AG04450 (cell line): ENCODE measurements at places on chromosomes 5 and 9.
A peak's percentile ranks its signal among the peaks of the same experiment; 100 is the strongest.

DNA sequence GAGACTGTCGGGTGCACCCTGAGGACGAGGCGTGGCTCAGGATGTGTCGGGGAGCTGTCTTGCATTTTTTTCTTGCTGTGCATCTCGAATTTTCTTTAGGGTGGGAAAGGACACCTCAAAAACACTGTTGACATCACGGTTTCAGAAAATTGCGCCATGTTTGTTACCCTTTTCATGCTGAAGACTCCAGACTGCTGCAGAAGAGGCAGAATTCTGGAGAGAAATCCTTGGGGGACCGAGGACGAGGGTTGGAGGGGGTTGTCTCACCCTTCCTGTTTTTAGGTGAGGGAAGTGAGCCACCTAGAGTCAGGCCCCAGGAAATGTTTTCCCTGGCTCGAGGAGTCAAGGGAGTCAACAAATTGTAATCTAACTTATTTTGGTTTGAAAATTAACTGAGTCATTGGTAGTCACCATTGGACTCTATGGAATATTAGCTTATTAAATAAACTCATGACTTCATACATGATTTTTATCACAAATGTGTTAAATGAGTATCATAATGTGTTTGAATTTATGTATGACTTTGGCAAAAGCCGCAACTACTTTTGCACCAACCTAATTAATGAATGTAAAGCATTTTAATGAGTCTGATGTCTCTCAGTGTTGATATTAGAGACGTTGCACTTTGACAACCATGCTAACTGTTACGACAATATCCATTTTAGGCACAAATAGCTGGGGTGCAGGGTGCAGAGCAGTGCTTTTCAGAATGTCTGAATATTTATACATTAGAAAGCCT, 724 bp upstream of the LYSMD3 start:
- peak; percentile 52 for DNase-seq

GRCh38 chr5:68505917-68506860, 290.6 kb downstream of the PIK3R1 start:
- DNase-seq: no peak

- DNase-seq: no peak
Measured at GRCh38 chr5:101159006-101159405, 255.9 kb upstream of the ST8SIA4 start.

DNA sequence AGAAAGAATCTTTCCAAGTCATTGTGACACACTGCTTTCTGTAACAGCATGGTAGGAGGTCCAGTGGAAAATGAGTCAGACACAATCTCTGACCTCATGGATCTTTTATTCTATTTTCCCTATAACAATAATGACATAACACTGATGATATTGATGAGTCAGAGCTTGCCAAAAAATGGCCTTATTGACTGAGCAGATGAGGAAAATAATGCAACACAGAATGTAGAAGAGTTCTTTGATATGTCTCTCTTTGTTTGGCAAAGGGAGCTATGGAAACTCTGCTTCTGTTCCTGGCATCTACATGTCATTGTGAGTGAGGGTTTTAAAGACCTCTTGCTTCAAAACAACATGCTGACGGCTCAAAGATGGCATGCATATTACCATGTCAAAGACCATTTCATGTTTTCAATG, 443.1 kb upstream of the ZNF608 start:
- DNase-seq: no peak

GRCh38 chr9:12798066-12798770, 23.4 kb downstream of the LURAP1L start:
- DNase-seq: no peak

GRCh38 chr9:29393064-29393463, 1819.8 kb upstream of the C9orf72 start:
- no peak for DNase-seq

- DNase-seq: no peak
Measured at GRCh38 chr5:12174734-12175133, 270.5 kb upstream of the CTNND2 start.

- DNase-seq: no peak
Measured at GRCh38 chr9:78606001-78606379, 309.1 kb downstream of the PSAT1 start.

DNA sequence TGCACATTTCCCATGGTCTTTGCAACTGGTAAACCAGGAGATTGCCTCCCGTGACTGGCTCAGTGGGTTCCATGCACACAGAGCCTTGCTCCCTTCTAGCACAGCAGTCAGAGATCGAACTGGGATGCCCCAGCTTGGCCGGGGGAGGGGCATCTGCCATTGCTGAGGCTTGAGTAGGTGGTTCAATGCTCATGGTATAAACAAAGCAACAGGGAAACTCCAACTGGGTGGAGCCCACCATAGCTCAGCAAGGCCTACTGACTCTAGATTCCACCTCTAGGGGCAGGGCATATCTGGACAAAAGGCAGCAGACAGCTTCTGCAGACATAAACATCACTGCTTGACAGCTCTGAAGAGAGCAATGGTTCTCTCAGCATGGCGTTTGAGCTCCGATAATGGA, 67.0 kb upstream of the PPP1R2B start:
- no peak for DNase-seq

DNA sequence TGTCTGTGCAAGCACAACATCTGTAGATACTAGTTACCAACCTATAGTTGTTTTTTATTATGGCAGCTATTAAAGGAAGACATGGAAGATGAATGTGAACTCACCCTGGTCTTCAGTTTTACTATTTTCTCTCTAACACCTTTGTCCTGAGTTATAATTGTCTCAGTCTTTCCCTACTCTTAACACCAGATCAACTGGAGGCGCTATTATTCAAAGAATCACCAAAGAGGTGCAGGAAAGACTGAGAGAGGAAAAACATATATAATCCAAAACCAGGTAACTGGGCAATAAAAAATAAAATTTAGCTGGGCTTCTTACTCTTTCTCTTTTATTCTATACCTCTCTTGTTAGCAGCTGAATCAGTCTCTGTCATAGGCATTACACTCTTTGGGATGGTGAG, 134.2 kb upstream of the C6 start:
- no peak for DNase-seq

- DNase-seq: no peak
Measured at GRCh38 chr5:429453-430188, 13.4 kb upstream of the EXOC3 start.

- peak; percentile 81 for DNase-seq
Measured at GRCh38 chr9:21831841-21832509, 29.5 kb downstream of the MTAP start.

DNA sequence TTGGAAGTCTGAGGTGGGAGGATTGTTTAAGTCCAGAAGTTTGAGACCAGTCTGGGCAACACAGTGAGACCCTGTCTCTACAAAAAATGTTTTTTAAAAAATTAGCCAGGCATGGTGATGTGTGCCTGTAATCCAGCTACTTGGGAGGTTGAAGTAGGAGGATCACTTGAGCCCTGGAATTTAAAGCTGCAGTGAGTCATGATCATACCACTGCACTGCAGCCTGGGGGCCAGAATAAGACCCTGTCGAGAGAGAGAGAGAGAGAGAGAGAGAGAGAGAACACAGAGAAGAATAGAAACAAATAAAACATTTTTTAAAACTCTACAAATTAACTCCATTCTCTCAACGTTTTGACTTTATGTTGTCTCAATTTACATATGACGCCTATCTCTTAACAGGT, 111.8 kb downstream of the BARX1 start:
- DNase-seq: no peak

- no peak for DNase-seq
Measured at GRCh38 chr5:109290231-109290630, 119.5 kb downstream of the PJA2 start.

DNA sequence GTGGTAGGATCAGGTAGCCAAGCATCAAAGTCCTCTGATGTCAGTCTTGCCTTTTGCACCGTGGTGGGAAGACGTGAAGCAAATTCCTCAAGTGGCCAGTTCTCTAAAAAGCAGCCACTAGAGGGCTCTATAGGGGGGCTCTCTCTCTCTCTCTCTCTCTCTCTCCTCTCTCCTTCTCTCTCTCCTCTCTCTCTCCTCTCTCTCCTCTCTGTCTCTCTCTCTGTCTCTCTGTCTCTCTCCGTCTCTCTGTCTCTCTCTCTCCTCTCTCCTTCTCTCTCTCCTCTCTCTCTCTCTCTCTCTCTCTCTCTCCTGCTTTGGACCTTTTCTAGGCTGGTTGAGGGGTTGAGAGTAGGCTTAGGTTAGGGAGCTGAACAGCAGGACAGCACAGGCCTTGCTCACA, 13.9 kb upstream of the OSMR start:
- DNase-seq: no peak

GRCh38 chr9:113299800-113300292, 3.3 kb downstream of the RNF183 start:
- DNase-seq: no peak

DNA sequence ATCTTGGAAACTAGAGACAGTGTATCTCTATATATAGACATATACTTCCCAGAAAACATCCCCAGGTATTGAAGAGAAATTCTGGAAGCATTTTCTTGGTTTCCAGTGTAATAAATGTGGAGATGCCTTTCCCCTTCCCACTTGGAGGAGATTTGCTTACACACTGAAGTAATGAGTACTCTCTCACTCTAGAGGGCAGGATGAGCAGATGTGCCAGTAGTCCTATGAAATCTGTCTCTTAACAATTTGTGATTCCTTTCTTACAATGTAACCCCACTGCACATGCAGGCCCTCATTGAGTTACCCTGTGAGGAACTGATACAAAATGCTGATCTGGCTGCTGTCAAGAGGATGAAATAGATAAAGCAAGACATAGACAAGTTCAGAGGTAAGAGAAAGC, 567.2 kb downstream of the SLCO4C1 start:
- no peak for DNase-seq

DNA sequence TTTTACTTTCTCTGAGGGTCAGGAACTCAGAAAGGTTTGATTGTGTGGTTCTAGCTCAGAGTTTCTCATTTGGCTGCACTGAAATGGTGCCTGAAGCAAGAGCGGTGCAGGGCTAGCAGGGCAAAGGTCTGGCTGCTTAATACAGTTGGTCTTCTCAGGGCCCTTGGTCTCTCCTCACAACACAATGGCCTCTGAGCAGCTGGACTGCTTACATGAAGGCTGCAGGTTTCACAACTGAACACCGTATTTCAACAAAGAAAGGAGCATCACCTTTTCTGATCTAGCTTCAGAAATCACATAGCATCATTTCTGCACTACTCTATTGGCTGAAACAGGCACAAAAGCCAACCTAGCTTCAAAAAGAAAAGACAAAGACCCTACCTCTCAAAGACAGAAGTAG, 122.2 kb downstream of the MLLT3 start:
- DNase-seq: no peak

DNA sequence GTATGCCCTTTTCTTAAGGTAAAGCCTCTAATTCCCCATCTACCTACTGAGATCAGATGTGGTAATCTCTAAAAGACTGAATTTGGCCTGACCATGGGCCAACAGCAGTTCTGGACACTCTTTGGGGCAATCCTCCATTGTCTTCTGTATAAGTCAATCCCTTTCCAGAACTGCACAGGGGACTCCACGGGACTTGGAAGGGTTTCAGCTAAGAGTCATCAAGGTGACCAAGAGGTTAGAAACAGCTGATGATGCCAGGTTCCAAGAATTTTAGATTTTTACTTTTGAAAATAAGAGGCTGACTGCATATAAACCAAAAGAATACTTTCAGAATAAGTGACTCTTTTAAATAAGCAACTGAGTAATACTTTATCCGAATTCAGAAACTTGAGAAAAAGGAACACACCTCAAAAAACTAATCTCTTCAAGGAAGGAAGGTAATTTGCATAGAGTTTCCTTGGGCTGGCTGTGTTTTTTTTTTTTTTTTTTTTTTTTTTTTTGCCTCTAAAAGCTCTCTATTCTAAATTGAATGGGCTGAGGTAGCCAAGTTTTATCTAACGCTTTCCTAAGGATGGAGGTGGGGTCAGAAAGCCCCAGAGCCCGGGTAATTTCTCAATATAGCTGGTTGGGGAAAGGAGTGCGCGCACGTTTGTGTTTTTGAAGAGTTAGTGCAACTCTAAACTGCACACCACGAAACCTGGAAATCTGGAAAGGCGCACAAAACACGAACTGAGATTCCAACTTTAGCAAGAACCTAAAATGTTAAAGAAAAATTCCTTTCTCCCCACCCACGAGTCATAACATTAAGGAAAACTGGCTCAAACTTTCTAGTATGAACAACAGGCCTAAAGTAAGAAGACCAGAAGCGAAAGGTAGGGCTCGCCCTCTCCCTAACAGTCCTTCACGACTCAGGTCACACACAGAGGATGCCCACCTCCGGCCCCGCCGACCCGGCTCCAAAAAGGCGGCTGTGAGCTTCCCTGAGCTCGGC, 1.3 kb downstream of the VCP start:
- no peak for DNase-seq

DNA sequence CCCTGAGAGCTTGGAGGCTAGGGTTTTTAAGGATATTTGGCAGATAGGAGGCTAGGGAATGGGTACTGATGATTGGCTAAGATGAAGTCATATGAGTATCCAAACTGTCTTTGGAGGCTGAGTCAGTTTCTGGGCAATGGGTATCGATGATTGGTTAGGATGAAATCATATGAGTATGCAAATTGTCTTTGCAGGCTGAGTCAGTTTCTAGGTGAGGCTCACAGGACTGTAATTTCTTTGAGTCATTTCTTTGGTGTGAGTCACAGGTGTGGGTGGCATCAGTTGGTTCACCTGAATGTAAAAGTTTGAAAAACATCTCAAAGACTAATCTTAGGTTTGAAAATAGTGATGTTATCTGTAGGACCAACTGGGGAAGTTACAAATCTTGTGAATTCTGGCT, 1068.0 kb downstream of the NR2F1-AS1 start:
- no peak for DNase-seq

GRCh38 chr5:170362656-170363055, 26.5 kb downstream of the KCNMB1 start:
- no peak for DNase-seq

DNA sequence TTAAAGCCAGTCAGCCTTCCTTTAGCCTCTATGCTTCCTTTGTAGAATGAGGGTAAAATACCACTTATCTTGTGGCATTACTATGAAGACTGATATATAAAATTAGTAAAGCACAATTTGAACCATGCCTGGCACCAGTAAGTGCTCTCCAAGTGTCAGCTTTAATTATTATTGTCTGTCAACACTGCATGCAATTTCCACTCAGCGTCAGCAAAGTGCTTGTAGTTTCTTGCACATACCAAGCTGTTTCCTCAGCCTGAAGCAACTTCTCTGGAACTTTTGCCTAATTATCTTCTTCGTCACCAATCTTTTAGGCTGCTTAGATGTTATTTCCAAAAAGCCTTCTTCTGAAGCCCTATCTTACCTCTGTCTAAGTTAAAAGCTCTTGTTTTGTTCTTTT, 177.3 kb downstream of the CDC42SE2 start:
- no peak for DNase-seq

- no peak for DNase-seq
Measured at GRCh38 chr5:132751971-132752580, 4.8 kb downstream of the CCNI2 start.

DNA sequence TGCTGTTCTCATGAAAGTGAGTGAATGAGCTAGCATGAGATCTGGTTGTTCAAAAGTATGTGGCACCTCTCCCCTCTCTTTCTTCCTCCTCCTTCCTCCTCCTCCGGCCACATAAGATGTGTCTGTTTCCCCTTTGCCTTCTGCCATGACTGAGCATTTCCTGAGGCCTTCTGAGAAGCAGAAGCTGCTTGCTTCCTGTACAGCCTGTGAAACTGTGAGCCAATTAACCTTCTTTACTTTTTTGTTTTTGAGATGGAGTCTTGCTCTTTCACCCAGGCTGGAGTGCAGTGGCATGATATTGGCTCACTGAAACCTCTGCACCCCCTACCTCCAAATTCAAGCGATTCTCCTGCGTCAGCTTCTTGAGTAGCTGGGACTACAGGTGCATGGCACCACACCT, 6.1 kb downstream of the S100Z start:
- no peak for DNase-seq
